ENCODE measurements at places on chromosomes 2 and 18.
A peak's percentile ranks its signal among the peaks of the same experiment; 100 is the strongest.

DNA sequence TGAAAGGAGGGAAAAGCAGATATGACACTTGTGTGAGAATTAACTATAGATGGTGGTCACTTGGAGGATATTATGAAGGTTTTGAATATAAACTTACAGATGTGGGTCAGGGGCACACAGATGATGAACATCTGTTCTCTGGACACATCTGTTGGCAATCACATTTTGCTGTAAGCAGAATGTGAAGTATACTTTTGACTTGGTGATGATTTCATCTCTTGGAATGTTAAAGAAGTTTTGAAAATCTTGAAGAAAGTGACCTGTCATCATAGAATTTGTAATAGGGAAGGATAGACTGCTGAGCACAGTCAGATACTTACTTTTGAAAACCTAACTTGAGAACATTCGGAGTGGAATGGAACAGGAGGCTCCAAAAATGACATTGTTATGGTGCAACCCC, 40.2 kb downstream of the PIKFYVE start:
- DNase-seq: no peak

DNA sequence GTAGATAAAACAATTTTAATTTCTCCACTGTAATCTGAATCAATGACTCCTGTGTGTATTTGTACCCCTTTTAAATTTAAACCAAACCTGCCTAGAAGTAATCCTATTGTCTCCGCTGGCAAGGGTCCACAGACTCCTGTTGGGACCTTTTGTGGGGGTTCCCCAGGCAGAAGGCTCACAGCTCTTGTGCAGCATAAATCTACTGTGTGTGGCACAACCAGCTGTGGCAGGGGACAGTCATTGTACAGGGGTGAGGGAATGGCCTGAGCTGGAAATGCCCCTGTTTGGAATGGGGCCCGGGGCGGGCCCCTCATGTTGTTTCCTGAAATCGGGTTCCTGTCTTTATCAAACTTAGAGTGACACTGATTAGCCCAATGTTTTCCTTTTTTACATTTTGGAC, 318.2 kb upstream of the FAM98A start:
- no peak for DNase-seq

- peak; percentile 47 for DNase-seq
Measured at GRCh38 chr2:208371634-208371935, 35.0 kb upstream of the PTH2R start.

GRCh38 chr2:207140265-207140664, 25.5 kb downstream of the KLF7 start:
- DNase-seq: no peak

GRCh38 chr2:178009813-178010212, 62.8 kb downstream of the PDE11A start:
- DNase-seq: no peak

DNA sequence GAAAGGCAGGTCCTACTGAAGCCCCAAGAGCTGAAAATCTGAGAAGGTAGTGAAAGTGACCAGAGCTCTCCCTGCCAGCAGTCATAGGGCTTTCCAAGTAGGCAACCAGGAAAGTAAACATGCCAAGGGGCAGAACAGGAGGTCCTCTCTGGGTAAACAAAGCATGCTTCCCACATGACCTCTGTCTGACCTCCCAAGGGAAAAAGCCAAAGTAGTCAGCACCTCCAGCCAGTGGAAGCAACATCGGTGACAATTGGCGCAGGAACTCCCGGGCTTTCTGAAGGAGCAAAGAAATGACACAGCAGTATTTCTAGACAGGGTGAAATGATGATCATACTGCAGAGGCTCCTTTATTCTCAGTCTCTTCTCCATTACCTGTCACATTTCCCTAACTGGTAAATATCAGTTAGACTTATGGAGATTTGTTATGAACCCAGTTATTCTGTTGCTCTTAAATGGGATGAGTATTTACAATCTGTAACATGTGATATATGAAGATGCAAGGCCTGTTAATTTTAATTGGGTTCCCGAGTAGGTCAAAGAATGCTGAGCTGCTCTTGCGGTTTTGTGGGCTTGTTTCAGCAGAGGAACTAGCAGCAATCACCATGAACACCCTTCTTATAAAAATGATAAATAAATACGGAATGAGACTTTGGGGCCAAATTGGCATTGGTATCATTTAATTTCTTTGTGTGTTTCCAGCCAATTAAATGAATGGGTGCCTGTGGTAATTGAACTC, 321.0 kb downstream of the RND3 start:
- peak; percentile 23 for DNase-seq

- DNase-seq: peak; percentile 59
Measured at GRCh38 chr2:223692191-223692947, 90.2 kb upstream of the SCG2 start.

DNA sequence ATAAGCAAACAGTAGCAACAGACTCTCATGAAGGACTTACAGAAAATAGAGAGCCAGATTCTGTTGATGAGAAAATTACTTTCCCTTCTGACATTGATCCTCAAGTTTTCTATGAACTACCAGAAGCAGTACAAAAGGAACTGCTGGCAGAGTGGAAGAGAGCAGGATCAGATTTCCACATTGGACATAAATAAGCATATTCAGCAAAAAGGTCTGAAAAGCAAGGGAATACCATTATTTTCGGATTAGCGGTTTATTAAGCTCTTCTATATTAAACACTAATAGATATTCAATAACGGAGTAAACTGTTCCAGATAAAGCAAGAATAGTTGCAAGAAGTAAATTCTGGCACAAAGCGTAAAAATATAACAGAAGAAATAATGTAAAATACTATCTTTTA, 25.0 kb downstream of the POLI start:
- DNase-seq: no peak

DNA sequence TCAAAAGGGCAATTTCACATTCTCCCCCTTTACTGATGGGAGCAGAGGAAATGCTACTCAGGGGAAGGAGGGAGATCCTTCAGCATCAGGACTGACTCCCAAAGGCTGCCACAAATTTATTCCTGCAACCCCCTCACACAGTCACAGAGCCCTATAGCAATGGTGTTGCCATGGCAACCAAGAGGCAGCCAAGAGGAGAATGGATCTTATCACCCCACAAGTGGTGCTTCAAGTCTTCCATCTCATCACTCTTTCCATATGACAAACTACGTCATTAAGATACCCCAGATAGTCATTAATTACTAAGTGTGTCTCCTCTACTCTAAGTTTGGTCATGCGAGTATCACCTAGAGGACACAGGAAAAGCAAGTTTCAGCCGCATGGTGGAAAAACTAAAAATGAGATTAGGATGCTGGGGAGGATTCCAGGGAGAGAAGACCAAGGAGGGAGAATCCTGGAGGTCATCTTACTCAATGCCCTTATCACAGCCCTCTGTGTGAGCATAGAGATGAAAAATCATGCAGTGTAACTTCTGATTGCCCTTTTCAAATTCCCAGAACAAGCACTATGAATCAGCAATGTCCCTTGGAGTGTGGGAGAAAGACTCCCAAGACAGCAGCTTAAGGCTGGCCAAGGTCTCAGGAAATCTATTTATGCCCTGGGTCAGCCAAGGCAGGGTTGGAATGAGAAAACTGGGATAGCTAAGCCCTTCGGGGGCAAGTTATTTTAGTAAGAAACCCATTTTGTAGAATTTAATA, 885.7 kb upstream of the KLHL29 start:
- no peak for DNase-seq

GRCh38 chr2:163347982-163348856, 387.6 kb downstream of the FIGN start:
- DNase-seq: peak; percentile 95

DNA sequence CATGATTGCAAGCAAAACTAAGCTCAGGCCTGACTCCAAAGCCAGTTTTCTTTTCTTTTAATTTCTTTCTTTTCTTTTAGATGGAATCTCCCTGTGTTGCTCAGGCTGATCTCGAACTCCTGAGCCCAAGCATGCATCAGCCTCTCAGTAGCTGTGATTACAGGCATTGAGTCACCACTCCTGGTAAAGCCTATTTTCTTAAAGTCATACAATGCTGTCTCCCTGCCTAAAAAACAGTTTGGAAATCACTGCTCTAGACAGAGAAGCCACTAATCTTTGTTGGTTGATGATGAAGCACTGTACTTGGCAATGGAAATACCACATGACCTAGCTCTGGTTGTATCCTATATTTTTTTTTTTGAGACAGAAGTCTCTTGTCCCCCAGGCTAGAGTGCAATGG, 33.1 kb upstream of the ZNF532 start:
- peak; percentile 46 for DNase-seq

DNA sequence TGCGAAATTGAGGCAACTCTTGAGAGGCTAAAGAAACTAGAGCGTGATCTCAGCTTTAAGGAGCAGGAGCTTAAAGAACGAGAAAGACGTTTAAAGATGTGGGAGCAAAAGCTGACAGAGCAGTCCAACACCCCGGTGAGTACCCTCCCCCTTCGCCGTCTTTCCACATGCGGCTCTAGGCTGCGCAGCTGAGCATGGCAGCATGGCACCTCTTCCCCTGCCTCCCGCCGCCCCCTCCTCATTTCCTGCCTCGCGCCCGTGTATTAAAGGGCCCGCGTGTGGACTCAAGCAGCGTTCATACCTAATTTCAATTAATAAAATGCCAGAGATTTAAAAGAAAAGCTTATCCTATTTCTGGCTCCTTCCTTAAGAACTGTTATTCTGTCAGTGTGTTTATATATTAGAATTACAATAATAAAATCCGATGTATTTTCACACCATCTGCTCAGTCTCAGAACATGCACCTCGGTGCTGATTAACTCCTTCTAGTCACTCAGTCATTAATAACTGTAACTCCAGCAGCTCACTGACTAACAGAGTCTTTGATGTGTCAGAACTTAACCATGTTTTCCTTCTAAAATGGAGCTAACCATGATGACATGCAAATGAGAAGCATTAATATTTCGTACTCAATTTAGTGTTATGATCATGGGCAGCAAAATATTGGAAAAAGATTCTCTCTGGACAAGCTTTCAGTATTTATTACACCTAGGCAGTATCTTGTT, 137.4 kb upstream of the CDCA7 start:
- peak; percentile 52 for DNase-seq

GRCh38 chr2:158460632-158461297, 4.0 kb downstream of the PKP4 start:
- DNase-seq: peak; percentile 33

- DNase-seq: peak; percentile 100
Measured at GRCh38 chr2:1553671-1554295, 140.5 kb downstream of the TPO start.

DNA sequence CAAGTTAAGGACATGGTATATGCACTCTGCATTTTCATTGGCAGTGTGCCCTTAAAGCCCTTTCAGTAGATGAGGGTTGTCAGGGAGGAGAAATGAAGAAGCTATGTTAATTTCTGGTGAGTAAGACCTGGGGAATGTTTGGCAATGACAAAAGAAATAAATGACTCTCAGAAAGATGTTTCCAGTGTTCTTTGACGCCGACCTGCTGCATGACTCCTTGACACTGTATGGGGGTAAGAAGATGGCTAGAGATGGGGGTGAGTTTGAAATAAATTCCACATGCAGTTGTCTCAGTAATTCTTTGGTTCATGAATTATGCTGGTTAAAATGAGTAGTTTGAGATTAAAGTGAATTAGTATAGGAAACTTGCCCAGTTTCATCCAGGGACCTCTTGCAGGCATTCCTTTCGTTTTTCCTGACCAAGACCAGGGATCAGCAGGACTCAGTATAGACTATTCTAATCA, 5.9 kb downstream of the CCDC121 start:
- peak; percentile 84 for DNase-seq

- DNase-seq: no peak
Measured at GRCh38 chr2:38602136-38602731, 494 bp downstream of the HNRNPLL start.

DNA sequence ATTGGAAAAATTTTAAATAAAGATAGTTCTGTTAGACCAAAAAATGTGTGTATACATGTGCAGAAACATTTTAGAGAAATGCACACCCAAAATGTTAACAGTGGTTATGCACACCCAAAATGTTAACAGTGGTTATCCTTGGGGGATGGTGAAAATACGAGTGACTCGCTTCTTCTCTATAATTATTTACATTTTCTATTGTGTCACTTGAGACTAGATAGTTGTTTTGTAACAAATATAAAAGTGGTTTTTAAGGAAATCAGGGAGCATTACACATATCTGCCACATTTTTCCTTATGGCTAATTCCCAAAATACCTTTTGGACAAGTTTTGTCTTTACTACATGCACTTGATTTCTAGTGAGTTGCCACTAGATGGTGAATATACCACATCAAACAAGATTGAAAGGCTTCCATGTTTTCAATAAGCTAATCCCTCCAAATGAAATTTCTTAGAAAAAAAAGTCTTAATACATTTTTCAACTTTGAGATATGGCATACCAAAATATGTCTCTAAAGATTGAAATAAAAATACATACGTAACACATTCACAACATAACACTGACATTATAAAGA, 9.0 kb upstream of the HIBCH start:
- peak; percentile 12 for DNase-seq

- no peak for DNase-seq
Measured at GRCh38 chr2:26086155-26086637, 52.3 kb downstream of the RAB10 start.

GRCh38 chr2:149020432-149020851, 18.1 kb upstream of the LYPD6B start:
- DNase-seq: no peak
